ENCODE measurements at places on chromosomes 7 and 10. TPM values are rescaled to one million over a fixed set of nuclear protein-coding genes. Genes with fewer than 3 reads are reported as not detected.

Gene SLC18A3
- not detected for total RNA-seq

Gene POLR1F
- 10.8 TPM for total RNA-seq

Gene NPTX2
- total RNA-seq: 3.1 TPM

Gene PLXDC2
- total RNA-seq: 13.1 TPM

Gene ASB10
- 41.4 TPM for total RNA-seq

Gene FAM131B
- total RNA-seq: 0.73 TPM

Gene SNX10
- 1.9 TPM for total RNA-seq

Gene TEX47
- not detected for total RNA-seq

Gene RET
- 7.7 TPM for total RNA-seq

Gene PNLIPRP1
- not detected for total RNA-seq

Gene ESYT2
- 42.5 TPM for total RNA-seq

Data from Right ventricle myocardium inferior (tissue), 1 donor.